ENCODE measurements at places on chromosomes 16 and 17.

DNA sequence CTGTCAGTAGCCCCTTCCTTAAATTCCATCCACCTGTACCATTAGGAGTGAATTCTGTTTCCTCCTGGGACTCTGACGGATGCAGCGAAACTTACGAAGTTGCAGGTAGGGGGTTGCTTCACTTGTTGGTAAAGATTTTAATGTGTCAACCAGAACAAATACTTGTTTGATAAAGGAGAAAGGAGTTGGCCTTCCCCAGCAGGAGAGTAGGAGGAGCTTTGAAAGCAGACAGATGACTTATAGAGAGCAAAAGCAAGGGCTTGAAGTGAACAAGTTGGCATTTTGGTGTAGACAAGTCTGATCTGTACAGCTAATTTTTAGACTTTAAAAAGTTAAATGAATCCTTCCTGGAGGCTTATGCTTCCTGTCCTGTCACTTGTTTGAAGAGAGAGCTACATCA is 38.1 kb upstream of the PMFBP1 start:
- no peak for DNase-seq

DNA sequence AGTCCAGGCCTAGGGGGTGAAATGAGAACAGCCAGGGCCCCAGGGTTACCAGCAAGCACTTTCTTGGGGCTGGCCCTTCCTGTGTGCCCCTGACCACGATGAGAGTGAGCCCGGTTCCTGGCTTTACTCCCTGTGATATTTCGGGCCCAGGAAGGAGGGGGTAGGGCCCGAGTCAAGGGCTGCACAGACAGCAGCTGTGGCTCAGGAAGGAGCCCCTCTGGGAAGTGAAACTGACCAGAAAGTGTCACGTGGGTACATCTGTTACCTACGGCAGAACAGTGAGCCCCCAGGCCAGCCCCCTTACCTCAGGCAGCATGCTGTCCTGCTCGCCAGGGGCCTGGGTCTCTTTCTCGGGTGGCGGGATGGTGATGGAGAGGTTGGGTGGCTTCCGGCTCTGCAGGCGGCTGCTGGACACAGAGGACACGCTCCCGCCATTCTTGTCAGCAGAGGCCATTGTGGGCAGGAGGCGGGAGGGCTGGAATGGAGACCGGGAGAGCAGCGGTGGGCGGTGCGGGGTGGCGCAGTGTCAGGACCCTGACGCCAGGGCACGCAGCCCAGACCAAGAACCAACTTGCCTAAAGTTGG is 13.8 kb downstream of the AANAT start:
- no peak for DNase-seq

- no peak for DNase-seq
These were observed 4.3 kb downstream of the UBE2G1 start for GRCh38 chr17:4362141-4362540.

GRCh38 chr17:60102632-60103096 is 23.9 kb upstream of the HEATR6 start:
- DNase-seq: peak; percentile 91

DNA sequence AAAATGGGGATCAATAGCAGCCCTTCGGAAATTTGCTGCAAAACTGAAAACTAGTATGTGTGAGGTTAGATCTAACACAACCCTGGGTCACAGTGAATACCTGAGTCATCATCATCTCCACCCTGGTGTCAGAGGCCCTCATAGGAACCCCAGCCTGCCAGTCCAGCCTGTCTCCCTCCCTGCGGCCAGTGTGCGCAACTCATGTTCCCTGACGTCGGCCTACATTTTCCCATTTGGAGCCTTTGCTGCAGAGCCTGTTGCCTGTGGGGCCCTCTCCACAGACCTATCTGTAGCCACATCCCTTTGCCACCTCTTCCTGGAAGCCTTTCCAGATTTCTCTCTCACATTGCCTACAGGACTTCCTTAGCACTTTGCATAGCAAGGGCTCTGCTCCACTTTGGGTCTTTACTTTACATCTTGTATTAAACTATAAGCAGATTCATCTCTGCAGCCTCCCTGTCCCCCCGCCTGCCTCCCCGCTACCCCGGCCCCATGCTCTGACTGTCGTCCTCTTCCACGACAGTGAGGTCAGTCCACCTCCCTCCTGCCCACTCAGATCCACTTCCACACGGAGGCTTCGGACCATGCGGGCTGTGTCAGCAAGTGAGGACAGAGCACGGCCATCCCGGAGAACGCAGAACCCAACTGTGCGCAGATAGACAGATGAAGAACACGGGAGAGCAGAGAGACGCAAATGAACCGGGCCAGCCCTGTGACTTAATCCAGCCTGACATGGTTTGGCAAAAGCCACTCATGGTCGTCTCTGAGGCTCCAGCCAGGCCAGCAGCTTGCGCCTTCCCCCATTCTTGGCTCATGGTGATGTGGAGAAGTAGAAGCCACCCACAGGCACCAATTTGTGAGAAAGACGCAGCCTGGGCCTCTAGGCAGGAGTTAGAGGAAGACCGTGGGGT is 31.0 kb downstream of the NGFR start:
- DNase-seq: no peak

DNA sequence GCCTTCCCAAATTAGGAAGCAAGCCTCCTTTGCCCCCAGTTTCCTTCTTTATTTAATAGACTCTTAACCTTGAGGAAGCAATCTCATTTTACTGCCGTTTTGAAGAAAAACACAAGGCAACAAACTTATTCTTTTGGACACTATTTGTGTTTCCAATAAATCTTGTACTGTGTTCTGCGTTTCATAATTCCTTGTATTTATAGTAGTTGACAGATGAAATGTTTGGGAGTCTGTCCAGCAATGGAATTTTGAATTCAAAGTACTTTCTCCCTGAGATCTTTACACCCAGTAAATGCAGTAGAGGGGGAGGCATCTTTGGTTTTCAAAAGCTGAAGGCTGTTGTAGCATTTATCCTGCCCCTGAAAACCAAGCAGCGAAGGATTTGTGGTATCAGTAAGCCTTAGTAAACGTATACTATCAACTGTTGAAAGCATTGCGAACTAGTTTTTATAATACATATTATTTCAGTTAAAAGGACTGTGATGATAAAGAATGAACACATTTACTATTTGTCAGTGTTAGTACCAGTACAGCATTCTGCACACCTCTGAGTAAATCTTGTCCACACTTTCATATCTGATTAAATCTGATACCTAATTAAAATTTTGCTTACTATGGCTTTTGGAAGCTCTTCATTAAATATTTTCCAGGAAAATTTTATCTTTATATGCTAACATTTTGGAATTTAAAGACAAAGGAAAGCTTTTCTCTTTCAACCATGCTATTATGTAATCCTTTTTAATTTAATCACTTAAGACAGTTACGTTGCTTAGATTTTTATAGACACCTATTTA is 83.1 kb downstream of the TNRC6C start:
- DNase-seq: no peak

DNA sequence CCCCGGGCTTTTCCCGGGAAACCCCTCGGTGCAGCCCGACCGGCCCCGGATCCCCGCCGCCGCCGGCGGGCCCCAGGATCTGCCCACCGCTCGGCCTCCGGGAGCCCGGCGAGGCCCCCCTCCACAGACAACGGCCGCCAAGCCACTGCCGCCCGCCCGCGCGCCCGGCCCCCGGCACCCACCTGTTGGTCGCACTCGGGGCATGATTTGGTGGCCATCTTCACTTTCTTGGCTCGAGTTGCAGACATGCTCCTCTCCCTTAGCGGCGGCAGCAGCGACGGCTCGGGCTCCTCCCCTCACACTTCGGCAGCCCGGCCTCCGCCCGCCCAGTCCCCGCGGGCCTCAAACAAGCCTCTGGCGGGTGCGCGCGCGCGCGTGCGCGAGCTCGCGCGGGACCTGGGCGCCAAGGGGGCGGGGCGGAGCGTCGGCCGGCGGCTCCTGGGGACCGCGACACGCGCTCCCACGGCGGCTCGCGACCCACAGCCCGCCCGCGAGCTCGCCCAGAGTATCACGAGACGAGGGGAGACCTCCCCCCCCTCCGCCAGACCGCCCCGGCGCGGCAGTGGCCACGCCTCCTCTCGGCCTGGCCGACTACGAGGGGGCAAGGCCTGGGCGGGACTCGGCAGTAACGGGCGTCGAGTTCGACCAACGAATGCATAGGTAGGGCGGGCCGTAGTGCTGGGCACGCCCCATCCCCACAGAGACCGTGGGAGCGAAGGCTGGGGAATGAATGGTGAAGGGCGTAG is at the start of gene C16orf87:
Gene C16orf87, minus strand, starts transcription at position 279 of the 746 bp plus-strand sequence. Its CDS starts 31 bp downstream, at position 248.
- peak; percentile 96 for DNase-seq

DNA sequence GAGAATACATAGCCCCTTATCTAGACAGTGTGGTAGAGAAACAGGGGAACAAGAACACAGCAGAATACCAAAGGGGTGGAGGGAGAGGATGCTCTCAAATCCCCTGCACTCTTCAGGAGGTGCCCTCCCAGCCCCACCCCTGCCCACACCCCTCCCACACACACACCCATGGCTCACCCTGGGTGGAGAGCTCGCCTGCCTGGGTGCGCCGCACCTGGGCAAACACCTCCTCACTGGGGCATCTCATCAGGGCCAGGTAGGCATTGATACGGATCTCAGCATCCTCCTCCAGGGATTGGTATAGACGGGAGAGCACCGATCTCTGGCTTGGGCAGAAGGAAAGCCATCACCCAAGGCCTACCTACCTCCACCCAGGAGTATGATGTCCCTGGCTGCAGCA is 95.2 kb downstream of the LITAF start:
- DNase-seq: no peak

DNA sequence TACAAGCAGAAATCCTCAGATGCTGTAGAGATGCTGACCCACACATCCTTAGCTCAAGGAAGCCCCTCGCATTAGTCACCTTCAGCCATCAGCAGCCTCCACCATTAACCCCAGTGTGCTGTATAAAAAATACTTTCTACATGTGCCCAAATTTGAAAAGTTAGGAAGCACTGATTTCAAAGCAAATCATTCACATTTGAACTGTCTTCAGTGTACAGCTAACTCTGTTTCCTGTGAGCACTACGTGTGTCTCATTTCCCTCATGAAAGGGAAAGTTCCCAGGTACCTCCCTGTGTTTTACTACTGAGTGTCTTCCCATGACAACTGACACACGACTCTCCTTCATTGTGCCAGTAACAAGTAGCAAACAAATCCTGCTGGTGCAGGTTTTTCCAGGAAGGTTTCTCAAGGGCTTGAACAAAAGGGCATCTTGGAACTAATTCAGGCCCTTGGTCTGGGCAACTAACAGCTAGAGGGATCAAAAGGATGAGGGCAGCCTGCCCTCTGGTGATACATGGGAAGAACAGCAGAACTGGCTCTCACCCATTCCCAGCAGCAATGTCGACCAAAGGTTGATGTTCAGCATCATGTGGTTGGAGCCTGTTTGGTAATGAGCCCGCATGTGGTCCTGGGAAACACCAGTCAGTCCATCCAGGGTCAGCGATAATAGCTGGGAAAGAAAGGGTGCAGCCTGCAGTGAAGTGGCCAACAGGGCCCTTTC is 4.0 kb downstream of the SLC35B1 start:
- peak; percentile 44 for DNase-seq

DNA sequence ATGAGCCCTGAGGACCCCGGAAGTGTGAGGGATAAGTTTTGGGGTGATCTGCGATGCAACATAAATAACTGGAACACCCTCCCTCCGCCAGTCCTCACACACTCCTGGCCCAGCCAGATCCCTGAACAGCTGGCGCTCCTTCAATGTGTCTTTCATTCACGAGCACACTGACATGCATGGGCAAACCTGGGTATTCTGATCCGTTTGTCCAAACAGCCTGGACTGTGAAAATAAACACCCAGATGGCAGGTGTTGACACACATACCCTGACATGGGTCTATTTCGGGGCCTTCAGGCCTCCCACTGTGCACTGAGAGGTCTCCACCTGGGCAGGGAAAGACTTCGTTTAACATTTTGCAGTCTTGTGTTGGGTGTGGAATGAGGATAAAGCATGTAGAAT is 3.0 kb upstream of the CPNE2 start:
- DNase-seq: no peak

DNA sequence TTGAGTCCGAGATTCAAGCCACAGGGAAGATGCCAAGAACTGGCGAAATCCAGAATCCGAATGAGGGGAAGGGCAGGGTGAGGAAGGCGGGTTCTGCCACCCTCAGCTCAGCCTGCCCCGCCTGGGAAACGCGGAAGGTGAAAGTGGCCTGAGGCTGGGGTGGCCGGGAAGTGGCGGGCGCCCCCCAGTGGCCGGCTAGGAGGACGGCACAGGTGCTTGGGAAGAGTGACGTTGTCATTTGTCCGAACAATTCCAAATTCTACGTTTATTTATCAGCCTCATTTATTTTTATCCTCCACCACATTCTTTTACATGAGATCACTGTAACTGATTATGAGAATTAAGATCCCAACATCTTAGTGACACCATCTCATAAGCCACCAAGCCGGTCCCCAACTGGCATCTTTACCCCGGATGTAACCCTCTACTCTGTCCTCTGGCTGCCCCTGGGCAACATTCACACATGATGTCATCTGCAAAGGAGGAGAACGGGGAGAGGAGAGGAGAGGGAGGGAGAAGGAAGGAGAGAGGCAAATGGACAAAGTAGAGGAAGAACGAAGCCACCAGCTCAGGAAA is 21.3 kb downstream of the SRCIN1 start:
- peak; percentile 70 for DNase-seq

DNA sequence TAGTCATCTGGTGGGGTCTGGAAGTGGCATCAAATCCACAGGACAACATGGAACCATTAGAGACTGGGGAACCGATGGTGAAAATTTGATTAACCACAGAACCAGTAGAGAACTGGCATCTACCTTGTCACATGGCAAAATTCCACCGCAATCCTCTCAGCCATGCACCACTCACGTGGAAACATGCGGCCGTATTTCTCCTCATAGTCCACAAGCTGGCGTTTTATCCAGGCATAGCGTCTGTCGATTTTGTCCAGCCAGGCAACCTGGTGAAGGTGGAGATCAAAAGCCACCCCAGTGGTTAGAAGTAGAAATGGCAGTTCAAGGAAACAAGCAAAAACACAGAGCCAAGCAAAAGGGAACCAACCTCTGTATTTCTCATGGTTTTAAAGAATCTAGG is 87.6 kb downstream of the VPS53 start:
- no peak for DNase-seq

- peak; percentile 81 for DNase-seq
These were observed 15.7 kb upstream of the CCL1 start for GRCh38 chr17:34378664-34379101.

DNA sequence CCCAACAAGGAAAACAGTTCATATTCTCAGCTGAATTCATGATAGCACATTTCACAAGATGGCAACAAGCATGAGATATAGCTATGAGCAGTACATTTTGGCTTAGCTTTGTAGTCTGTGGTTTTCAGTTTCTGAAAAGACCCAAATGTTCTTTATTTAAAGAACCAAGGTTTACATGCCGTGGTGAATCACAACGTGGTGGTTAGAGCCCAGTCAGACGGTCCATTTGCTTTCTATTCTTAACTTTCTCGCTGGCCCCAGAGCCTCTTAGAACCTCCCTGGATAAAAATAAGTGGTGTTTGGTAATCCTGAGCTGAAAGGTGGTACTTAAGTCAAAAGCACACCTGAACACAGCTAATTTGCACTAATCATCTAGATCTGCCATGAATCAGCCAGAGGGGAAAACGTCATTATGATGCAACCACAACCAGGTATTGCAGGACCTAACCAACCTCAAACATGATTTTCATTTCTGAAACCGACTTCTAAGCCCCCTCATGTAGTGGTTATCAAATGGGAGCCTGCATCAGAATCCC is 18.6 kb upstream of the HAPSTR1 start:
- no peak for DNase-seq

GRCh38 chr17:38440614-38441397 is 12.5 kb downstream of the ARHGAP23 start:
- no peak for DNase-seq

GRCh38 chr17:17767154-17767869 is 69.5 kb downstream of the SREBF1 start:
- no peak for DNase-seq

All from inflammatory macrophage (primary cell).